ENCODE measurements at places on chromosomes 1 and 21. TPM values are rescaled to one million over a fixed set of nuclear protein-coding genes. Genes with fewer than 3 reads are reported as not detected.

Gene LORICRIN
- total RNA-seq = not detected

DNA sequence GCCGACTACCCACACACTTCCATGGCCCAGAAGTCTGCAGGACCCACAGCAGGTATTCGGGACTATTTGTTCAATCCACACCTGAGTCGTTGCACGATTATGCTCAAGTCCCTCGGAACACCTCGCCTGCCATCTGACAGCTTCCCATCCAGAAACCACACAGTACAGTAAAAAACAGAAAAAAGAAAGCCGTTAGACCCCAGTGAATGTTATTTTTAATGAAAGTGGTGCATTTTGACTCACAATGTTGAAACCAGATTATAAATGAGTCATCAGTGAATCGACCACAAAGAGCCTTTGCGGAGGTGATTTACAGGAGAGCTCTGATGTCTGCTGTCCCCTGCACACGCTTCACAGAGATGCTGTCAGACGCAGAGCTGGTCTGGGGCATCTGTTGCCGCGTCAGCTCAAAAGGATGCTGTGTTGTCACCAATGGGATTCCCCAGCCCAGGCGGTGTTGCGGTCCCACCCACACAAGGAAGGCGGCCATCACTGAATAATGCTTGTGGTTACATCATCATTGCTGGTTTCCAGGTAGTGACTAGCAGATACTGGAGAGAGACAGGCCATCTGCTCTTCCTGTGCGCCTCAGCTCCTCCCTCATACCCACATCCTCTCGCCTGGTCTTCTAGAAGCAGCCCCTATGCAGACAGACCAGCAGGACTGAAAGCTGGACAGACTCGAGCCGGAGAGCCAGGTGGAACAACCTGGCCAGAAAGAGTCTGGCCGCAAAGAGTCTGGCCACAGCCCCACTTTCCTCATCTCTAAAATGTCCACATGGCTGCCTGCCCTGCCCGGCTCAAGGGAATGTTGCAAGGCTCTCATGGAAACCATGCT lies 116.8 kb downstream of the TOMM20 start:
- no peak for DNase-seq

GRCh38 chr1:30445449-30445848 lies 277.9 kb downstream of the MATN1 start:
- peak; percentile 10 for DNase-seq

Gene SLC25A34
- 1.5 TPM for total RNA-seq

- DNase-seq = peak; percentile 46
Measured at GRCh38 chr1:200409203-200409760, 554 bp downstream of the ZNF281 start.

GRCh38 chr1:24027838-24028468 lies 47.8 kb upstream of the SRSF10 start:
- DNase-seq = no peak

- peak; percentile 55 for DNase-seq
Measured at GRCh38 chr1:215083383-215083961, 935 bp downstream of the KCNK2 start.

Gene GALE
- 35.1 TPM for total RNA-seq

Gene MTMR11
- total RNA-seq = 4.0 TPM

Gene TRIM45
- 10.3 TPM for total RNA-seq

GRCh38 chr1:62316135-62316534 lies 3.1 kb downstream of the KANK4 start:
- DNase-seq = no peak

DNA sequence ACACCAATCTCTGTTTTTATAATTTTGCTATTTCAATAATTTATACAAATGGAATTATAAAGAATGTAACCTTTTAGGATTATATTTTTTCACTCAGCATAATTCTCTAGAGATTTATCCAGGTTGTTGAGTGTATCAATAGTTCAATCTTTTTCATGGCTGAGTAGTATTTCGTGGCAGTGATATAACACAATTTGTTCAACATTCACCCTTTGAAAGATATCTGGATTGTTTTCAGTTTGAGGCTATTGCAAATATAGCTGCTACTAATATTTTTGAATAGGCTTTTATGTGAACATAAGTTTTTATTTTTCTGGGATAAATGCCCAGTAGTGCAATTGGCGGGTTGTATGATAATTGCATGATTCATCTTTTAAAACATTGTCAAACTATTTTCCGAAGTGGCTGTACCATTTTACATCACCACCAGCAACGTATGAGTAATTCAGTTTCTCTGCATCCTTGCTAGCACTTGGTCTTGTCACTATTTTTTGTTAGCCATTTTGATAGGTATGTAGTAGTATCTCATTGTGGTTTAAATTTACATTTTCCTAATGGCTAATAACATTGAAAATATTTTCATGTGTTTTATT lies 55.6 kb upstream of the ABCD3 start:
- no peak for DNase-seq

- peak; percentile 81 for DNase-seq
Measured at GRCh38 chr1:18794561-18794960, 64.9 kb downstream of the TAS1R2 start.

GRCh38 chr1:110098222-110099026 lies 13.8 kb upstream of the UBL4B start:
- no peak for DNase-seq

- DNase-seq = no peak
Measured at GRCh38 chr1:53606651-53607051, 132.3 kb downstream of the GLIS1 start.

Gene BRDT
- 0.15 TPM for total RNA-seq

DNA sequence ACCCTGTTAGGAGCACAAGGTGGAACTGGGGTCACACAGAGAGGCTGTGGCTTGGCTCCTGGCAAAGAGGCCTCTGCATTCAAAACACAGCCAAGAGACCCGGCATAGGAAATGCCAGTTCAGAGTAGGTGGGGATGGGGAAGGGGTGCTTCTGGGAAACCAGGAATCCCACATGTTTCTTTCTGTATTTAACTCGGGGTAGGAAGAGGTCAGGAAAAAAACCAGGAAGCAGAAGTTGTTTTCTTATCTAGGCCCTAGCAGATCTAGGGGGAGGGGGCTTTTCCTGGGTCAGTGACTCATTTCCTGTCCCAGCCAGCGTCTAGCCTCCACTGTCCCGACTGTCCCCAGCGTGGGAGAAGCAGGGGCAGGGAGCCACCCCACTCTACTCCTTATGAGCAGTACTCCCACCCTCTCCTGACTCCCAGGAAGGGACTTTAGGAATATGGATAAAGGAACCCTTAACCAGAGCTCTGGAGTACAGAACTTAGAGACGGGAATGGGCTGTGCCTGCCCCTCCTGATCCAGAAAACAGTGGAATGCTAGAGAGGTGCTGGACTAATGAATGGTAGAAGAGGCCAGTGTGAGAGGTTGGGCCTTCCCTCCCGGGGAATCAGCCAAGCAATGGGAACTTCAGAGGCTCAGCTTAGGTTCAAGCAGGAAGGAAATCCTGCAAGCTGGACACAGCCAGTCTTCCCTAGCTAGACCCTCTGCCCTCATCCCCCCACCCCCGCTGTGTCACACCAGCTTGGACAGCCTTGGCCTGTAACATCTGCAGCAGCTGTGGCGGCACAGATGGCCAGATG lies 5.7 kb downstream of the FHL3 start:
- peak; percentile 59 for DNase-seq

- DNase-seq = no peak
Measured at GRCh38 chr1:197737916-197738315, 37.4 kb downstream of the DENND1B start.

DNA sequence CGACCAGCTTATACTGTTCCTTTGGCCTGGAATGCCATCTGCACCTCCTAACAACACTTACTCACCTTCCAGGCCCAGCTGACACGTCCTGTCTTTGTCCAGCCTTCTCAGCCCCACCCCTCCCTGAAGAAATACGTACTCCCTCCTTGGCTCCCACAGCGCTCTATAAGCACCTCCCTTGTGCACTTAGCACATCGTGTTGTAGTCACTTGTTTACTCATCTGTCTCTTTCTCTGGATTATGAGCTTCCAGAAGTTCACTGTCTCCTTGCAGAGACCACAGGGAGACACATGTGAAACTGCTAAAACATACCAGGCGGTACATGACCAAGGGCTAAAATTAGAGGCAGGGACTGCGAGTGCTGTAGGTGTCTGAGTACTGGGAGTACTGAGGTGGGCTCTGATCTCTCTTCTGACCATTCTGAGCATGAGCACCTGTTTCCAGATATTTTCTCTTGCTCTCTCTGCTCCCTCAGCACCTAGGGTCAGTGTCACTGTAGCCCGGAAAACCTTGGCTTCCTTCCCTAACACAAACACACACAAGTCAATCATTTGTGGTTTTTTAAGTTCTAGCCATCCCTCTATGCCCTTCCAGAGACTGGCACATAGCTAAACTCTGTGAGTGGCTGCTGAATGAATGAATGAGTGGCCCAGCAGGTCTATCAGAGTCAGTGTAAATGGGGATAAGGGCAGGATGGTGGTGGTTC lies 5.1 kb downstream of the DCST1 start:
- DNase-seq = no peak

- no peak for DNase-seq
Measured at GRCh38 chr1:36387141-36387949, 1.6 kb upstream of the STK40 start.

DNA sequence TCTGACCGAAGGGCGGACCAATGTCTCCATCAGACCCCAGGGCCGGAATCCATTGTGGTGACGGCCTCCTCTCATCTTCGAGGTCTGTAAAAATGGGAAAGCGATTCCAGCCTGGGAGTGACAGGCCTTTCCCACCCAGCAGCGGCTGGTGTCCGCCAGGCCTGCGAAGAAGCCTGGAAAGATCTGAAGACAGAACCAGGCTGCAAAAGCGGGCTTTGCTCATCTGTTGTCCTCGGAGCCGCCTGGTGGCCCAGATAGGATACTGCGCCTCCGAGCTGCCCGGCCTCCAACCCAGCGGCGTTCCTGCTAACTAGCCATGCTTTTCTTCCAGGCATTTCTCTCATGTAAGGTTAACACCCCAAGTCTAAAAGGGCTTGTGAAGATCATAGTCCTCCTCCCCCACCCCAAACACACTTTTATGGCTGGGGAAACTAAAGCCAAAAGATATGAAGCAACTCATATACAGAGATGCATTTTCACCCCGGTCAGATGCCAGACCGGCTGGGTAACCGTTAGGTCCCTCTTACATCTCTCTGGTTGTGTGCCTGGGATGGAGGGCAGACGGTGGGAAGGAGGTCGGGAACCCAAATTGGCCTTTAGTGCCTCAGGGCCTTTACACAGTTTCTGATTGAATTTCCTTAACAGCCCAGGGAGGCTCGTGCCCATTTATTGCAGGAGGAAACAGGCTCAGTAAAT lies 1.9 kb upstream of the DHRS3 start:
- peak; percentile 88 for DNase-seq

DNA sequence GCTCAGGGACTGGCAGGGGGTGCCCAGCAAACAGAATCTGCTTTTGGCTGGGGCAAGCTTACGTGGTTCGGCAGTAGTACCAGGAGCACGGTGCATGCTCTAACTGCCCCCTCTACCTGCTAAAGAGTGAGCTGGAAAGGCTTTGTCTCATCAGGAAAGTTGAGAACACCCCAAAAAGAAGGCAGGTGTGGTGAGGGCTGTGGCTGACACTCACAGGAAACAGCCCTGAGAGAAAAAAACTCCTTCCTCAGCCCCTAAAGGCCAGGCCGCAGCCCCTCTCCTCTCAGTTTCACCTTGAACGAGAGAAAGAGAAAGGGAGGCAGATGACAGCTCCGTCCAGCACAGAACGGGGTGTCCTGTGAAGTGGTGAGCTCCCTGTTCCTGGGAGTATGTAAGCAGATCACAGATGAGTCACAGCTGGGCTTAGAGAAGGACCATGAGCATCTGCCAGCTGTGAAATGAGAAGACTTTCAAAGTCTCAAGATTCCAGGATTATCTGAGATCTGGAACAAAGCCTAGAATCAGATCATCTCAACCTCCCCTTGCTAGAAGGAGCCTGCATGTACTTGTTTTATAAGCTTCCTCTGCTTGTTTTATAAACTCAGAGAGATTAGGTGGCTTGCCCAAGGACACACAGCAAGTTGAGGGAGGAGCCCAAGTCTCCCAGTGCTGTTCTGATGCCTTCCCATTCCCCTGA lies 13.4 kb downstream of the LAPTM5 start:
- DNase-seq = no peak

Gene TCEA3
- 0.29 TPM for total RNA-seq

DNA sequence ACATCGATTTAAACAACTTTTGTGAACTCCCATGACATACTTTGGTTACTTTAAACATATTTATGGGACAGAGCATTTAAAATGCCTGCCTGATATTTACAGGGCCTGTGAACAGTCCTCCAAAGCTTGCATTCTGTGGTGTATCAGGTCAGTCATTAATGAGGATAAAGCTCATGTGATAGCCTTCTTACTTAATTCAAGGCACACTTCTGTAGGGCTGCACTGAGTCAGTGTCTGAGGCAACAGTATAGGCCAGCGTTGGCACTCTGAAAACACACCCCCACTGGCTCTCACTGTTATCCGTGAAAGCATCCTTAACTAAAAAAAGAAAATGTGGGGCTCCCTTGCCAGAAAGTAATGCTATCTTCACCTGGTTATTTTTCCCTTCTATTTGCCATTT lies 200.0 kb downstream of the NFIA start:
- DNase-seq = no peak

Gene FMO3
- not detected for total RNA-seq

DNA sequence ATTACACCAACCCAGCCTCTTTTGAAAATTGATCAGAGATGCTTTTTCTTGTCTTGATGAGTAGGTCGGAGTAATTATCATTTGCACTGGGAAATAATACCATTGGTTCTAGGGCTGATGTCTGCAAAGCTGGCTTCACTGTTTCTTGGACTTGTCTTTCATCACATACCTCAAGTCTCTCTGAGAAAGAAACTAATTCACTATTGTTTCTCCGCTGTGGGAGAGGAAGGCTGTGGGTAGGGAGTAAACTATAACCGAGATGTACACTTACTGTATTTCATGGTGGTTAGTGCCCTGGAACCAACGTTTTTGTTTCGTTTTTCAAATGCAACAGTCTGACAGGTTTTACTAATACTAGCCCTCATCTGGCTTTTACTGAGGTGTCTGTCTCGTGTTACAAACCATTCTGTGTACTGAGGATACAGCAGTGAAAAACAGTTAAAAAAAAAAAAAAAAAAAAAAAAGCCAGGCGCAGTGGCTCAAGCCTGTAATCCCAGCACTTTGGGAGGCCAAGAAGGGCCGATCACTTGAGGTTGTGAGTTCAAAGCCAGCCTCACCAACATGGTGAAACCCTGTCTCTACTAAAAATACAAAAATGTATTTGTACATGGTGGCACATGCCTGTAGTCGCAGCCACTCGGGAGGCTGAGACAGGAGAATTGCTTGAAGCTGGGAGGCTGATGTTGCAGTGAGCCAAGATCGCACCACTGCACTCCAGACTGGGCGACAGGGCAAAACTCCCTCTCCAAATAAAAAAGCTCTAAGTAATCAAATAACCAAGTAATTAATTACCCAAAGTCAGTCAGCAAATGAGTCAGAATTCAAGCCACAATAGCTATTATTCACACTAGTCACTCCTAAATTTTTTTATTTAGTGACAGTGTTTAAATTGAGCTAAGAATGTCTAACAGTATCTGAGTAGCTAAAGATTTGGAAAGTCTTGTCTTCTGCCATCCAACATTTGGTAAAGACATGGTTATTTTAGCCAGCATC lies 23.3 kb downstream of the TOMM20 start:
- no peak for DNase-seq

GRCh38 chr1:2591581-2592261 lies 5.1 kb downstream of the PRXL2B start:
- DNase-seq = no peak

Gene SMG7
- 77.0 TPM for total RNA-seq

- no peak for DNase-seq
Measured at GRCh38 chr21:41614511-41614910, 106.6 kb upstream of the TMPRSS2 start.
